ENCODE measurements at places on chromosomes 1 and 21.

DNA sequence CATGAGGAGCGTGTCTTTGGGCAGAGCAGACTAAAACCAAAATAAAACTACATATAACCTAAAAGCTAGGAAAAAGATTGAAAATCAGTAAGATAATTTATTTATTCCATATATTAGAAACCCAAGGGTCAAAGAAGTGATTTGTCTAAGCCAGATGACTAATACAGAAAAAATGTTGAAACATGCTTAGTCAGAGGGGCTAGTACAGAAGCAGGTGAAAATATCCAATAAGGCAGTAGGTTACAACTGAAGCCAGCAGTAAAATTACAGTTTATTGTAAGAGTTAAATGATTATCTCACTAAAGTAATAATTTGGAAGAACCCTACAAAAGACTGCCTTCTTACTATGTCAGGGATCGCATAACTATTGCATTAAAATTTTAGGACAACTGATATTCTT is 1190.9 kb upstream of the PRMT6 start:
- no peak for DNase-seq

DNA sequence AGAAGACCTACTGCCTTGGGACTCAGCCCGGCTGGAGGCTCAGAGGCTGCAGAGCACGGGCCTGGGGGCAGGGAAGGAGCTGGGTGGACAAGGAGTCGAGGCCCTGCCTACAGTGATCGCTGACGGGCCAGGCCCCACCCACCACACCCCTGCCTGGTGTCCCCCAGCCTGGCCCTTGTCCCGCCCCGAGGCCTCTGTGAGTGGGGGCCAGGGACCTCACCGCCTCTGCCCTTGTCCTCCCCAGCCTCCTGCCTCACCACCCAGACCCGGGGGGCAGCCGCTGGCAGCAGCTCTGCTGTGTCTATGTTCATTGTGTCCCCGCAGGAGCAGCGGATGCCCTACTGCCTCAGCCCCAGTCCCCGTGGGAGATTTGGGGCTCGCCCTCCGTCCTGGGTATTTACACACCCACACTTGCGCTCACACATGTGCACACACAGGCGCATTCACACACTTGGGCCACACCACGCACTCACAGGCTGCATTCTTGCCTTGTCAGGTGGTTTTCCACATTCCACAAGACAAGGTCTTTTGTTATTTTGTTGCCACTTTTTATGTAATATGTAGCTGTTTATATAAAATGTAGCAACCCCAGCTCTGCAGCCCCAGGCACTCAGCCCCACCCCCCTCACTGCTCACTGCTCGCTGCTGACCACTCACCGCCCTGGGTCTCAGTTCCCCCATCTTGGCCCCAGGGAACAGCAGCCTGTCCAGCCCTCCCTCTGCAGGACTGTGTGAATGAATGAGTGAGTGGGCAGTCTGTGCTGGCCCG is 7.3 kb downstream of the PFKL start:
- no peak for DNase-seq

DNA sequence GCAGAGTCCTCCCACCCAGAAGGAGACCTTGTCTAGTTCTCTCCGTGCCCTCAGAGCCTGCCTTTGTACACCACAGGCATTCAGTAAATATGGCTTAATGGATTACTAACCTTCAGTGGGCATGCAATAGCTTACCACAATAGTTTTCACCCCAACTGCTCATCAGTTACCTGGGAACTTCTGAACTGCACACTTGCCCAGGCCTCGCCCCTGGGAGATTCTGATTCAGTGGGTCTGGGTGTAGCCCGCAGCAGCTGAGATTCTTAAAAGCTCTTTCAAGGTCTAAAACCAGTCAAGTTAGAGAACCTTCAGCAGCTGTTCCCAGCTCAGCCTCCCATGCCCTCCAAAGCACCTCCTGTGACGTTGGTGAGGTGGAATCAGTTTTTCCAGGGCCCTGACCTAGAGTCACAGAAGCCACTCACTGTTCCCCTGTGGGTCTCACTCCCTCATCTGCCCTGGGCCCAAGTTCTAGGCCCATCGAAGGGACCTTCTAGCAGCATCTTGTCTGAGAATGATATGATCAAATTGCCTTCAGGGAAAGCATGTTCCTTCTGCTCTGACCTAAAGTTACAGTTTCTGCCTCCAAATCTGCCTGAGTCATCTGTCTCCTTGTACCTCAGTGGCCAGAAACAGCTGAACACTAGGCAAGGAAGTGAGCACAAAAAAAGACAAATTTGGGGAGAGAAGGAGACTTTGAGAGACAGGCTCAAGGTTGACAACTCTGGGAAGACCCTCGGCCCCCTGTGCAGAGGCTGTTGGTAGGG is 10.8 kb downstream of the ASAP3 start:
- no peak for DNase-seq

- no peak for DNase-seq
Observed at GRCh38 chr1:87620807-87621206, 292.1 kb downstream of the LMO4 start.

GRCh38 chr1:151367658-151368392 is 4.7 kb downstream of the SELENBP1 start:
- no peak for DNase-seq

- DNase-seq, result peak; percentile 47
Observed at GRCh38 chr1:26744075-26744959, 43.4 kb upstream of the PIGV start.
